ENCODE measurements at places on chromosomes 7 and 10.

DNA sequence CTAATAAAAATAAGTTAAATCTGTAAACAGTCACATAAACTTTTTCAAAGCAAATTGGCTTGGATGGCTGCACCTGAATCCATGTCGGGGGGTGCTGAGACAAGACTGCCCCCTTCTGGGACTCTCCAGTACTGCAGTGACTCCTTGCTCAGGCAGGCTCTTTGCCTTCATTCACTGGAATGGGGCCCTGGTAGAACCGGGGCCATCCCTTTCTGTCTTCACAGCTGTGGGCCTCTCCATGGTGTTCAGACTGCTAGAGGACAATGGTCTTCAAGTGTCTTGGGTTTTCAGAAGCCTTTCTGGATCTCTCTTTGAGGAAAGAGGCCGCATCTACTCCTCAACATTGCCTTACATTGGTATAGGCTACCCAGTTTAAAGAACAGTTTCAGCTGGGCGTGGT is 16.1 kb upstream of the IMPDH1 start:
- DNase-seq, result peak; percentile 54

DNA sequence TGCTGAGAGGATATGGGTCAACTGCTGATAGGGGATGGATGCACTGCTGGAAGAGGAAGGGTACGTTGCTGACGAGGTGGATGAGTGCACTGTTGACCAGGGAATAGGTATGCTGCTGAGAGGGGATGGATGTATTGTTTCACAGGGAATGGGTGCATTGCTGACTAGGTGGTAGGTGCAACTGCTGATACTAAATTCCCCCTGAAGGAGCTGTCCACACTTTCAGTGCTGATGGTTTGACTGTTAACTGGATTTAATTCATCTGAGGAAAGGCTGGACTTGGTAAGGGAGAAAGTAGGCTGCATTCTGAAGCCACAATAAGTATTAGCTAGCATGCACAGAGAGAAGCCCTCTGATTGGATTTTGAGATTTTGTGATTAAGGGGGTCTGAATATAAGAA is 1196.8 kb upstream of the PHF14 start:
- DNase-seq, result no peak

DNA sequence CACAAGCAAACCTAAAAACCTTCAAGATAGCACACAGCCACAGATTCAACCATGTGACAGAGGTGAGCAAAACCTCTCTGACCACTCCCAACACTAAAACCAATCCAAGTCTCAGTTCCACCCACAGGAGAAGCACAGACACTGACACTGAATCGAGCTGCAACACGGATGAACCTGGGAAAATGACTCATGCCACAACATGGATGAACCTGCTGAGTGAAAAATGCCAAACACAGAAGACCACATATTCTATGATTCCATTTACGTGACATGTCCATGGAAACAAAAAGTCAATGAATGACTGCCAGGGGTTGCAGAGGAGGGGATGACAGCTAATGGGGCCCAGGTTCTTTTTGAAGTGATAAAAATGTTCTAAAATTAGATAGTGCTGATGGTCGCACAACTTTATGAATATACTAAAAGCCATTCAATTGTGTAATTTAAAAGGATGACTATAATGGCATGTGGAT is 22.0 kb downstream of the CYTH3 start:
- DNase-seq, result no peak

DNA sequence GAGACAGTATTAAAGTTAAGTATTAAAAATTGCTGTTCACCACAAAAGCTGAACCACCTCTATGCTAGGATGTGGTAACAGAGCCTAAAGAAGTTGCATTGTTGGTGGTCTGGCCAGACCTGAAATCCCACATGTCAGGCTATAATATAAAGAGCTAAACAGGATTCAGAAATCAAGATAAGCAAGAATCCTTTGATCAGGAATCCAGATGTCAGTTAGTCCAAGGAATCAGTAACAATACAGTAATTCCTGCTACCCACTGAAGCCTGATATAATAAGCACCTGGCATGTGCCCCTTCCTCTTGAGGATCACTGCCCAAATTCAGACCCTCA is 48.9 kb downstream of the ZNF277 start:
- DNase-seq, result no peak

DNA sequence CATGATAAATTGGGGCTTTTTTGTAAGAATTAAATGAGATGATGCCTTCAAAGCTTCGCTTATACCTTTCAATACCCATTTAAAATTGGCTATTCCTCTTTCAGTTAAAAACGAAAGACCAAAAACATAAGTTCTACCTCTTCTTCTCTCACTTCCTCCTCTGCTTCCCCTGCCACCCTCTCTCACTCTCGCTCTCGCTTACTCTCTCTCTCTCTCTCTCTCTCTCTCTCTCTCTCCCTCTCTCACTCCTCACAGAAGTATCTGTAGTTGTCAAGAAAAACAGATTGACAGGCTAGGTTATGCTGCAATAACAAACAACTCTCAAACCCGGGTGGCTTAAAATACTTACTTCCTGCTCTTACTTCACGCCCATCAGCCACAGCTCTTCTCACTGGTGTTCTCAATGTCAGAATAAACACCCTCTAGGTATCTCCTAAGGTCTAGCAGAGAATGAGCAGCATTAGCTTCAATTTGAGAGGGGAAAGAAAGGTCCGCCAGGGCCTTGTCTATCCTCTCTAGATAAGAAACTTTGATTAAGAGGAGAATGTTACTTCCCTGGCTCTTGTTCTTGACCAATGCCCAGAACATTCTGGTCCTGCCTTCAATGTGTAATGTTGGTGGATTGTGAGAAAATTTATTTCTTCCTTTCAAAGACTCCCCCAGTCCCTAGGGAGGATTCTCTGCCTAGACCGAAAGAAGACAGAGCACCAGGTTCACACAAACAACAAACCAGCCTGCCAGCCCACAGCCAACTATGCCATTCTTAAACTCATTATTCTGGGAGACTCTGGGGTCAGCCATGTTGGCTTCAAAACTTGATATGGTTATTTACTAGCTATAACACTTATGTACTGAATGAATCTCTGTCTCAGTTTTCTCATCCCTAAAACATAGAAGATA is 1028.7 kb downstream of the XPNPEP1 start:
- DNase-seq, result no peak

GRCh38 chr7:102974366-102975236 is 61.8 kb downstream of the LRRC17 start:
- no peak for DNase-seq

DNA sequence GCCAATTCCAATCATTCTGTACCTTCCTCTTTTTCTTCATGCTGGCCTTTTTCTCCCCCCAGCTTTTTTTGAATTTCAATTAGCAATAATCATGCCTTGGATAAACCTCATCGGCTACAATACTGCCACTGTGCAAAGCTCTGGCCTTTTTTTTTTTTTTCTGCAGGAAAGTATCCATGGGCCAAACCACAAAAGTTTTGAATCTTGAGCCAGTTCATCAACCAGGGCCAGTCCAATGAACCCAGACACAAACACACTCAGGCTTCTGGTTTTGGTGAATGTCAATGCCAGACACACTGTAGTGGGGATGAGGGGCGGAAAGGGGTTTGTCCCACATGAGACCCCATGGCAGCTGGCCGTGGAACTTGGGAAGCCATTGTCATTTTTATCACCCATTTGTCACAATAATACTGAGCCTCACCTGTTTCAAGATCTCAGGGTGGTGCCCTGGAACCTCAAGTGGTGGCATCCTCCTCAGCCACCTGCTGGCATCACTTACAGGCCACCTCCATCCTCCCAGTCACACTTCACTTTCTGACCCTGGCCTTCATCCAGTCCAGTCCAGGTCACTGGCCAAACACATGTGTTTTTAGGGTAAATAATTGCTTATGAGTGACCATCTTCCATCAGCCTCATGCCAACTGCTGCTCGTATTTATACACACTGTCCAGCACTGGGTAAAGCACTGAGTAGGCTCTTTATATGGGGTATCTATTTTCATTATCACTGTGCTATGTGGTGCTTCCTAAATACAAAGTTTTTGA is 40.8 kb upstream of the TSPAN33 start:
- DNase-seq, result no peak

DNA sequence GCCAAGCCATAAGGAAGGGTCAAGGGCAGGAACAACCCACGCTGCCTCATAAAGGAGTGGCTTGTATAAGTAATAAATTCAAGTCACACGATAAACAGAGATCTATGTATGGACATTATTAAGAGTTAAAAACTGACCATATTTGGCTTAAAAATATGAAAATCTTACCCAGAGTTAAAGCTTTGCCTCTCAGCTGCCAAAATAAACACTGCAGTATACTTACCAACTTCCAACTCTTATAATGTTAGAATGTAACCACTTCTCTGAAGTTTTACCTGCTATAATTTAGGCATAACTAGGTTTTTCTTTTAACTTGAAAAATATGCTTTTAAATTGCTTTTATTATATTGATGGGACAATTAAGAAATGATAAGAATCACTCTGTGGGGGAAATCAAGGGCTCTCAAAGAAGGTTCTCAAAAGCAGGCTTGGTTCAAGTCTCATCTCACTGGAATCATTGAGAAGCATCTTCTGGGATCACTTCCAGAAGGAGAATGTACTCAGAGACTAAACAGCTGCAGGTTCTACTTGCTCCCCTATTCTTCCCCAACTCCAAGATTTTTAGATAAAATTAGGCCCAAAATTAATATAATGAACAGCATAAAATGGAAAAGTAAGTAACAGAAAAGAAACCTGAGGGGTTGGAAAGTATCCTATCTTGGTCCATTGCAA is 16.1 kb upstream of the CAV2 start:
- DNase-seq, result no peak

- no peak for DNase-seq
Measured at GRCh38 chr10:78269060-78269459, 235.4 kb downstream of the RPS24 start.

DNA sequence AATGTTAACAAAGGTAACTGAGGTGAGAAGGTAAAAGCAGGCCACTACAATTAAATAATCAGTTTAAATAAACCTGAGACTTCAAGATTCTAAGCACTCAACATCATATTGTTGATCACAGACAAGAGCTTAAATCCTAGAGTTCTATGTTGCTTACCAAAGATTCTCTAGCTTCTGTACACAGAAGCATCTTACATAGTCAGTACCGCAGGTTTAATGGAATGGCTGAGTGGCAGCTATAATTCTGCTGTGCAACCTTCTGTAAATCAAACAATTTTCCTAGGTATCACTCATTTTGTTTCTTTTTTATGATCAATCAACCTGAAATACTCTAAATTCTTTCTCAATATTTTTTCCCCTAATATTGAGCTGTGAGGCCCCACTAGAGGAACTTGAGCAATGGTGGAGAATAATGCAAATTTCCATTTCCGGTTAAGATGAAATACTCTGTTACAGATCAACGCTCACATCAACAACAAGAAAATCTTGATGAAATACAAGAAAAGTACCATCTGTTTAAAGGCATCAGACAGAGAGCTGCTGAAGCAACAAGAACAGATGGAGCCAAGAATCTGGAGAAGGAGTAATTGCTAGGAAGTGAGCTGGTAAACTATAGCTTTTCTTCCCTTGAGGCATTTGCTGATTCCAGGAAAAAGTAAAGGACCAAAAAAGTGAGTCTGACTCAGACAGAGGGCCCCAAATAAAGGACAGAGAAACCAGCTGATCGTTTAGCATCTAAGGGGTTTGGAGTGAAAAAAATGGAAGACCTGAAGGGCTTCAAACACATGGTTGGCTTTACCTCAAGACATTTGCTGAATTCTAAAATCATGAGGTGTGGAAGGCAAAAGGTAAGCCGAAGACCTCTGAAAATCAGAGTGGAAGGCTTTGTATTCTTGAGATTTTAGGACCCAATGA is 22.6 kb downstream of the PNPLA8 start:
- DNase-seq, result no peak

GRCh38 chr10:29063806-29064644 is 224.8 kb upstream of the LYZL1 start:
- DNase-seq, result peak; percentile 44

- no peak for DNase-seq
Measured at GRCh38 chr10:3972460-3973301, 187.7 kb upstream of the KLF6 start.

DNA sequence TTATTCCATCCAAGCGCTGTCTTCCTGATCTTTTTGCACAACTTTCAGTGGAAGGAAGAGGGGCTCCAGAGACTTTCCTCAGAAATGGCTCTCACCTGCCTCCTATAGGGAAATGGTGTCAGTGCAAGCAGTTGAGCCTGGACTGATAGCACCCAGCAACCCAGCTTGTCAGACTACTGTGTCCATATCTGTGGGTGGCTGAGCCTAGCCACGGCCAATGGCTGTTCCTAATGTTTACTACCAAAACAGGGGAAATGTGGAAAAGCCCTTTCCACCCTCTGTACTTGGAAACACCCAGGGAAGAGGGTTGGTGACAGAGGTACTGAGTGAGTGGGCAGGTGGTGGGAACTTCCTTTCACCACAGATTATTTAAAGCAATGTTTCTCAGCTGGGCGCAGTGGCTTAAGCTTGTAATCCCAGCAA is 4.3 kb upstream of the YKT6 start:
- peak; percentile 63 for DNase-seq

GRCh38 chr10:28711776-28712175 is 34.5 kb downstream of the BAMBI start:
- DNase-seq, result no peak
